ENCODE measurements at places on chromosomes 4 and X.

DNA sequence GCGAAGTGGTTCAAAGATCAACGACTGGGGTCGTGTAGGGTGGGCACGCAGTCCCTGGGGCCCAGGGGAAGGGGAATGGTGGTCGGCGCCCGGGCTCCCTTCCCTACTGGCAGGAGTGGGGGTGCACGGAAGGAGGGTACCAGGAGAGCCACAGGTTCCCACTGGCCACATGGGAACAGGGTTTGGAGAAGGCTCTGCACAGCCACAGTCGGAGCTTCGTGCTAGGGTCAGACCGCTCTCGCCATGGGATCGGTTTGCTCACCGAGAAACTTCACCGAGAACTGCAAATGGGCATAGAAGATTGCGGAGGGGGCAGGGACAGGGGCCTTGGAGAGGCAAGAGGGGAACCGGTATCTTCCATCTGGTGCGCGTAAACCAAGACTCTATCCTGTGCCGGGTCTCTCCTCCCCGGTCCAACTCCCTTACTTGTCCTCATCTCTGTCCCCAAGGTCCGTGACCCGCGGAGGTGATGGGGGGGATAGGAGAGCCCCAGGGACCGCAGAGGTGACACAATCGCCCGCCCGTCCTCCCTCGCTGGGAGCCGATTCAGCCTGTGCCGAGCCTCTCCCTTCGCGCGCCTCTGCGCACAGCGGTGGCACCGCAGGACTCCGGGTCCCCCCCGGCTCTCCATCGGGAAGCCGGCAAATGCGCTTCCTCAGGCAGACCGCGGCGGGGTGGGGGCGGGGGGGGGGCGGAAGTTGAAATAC, 1.0 kb downstream of the SCD5 start:
- DNase-seq = peak; percentile 56

GRCh38 chrX:67100031-67100884, 443.6 kb upstream of the AR start:
- DNase-seq = no peak

DNA sequence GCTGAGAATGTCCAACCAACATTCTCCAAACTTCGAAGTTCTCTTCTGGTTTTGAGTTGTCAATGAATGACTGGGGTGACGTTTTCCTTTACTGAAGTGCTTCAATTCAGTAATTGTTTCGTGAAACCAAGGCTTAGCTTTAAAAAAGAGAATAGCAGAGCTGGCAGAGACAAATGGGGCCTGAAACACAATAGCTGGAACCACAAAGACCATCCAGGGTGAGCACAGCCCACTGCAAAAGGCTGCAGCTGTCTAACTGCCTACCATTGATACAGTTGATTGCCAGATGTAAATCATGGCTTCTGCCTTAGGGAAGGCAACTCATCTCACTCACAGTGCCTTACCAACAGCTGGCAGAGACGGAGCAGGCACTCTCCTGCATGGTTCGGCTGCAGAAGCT, 78.7 kb upstream of the ZNF518B start:
- no peak for DNase-seq

DNA sequence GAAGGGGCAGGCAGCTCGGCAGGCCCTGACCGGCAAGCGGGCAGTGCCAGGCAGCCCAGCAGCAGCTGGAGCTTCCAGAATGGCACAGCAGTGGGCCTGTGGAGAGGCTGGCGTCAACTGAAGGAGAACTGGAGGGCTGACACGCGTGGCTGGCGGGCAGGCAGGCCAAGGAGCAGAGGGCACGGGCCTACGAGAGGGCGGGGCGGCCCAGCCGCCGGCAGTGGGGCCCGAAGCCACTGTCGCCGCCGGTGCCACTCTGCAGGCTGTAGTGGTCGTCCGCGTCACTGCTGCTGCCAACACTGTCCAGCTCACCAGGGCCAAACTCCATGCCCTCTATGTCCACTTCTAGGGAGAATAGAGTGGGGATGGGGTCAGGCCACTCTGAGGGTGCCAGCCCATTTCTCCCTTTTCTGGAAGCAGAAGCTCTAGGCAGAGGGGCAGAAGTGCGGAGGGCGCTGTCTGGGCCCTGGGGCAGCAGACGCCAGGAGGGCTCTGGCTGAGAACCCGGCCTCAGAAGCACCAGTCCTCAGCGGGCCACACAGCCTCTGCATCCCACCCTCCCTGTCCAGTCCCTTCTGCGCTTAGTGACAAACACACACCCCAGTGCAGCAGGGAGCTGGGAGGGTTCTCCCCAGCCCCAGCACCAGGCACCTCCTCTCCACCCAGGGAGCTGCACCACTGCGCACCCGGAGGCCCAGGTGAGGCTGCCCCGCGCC, 8.6 kb upstream of the HAUS3 start:
- DNase-seq = no peak

GRCh38 chrX:17072301-17072700, 125.8 kb downstream of the REPS2 start:
- DNase-seq = no peak
